Right renal pelvis (tissue), 4 donors: ENCODE measurements at places on chromosomes 3 and 15. TPM values are rescaled to one million over a fixed set of nuclear protein-coding genes. Genes with fewer than 3 reads are reported as not detected.

The RLBP1 gene
- not detected for polyA plus RNA-seq

The IGDCC3 gene
- polyA plus RNA-seq: 8.6 TPM

The ACOX2 gene
- 39.8 TPM for polyA plus RNA-seq

The ZNF710 gene
- polyA plus RNA-seq: 24.9 TPM

The WDR76 gene
- polyA plus RNA-seq: 13.4 TPM

The CHRNA7 gene
- polyA plus RNA-seq: 13.9 TPM

The SLC6A1 gene
- 0.91 TPM for polyA plus RNA-seq

The PLAAT1 gene
- polyA plus RNA-seq: 3.1 TPM

The GOLGB1 gene
- 81.5 TPM for polyA plus RNA-seq

The IQCF5 gene
- not detected for polyA plus RNA-seq

The AHSG gene
- 0.72 TPM for polyA plus RNA-seq

The ASB14 gene
- polyA plus RNA-seq: 0.77 TPM

The CCR5 gene
- 0.42 TPM for polyA plus RNA-seq

The REC114 gene
- polyA plus RNA-seq: not detected

The RHOV gene
- 1.9 TPM for polyA plus RNA-seq

The TRIM42 gene
- polyA plus RNA-seq: not detected

The FGF7 gene
- polyA plus RNA-seq: 19.8 TPM

The ARGFX gene
- not detected for polyA plus RNA-seq

The GPR176 gene
- 17.7 TPM for polyA plus RNA-seq

The SLC2A2 gene
- 17.3 TPM for polyA plus RNA-seq

The PLXNA1 gene
- 30.5 TPM for polyA plus RNA-seq
